Activated CD8-positive, alpha-beta T cell treated with anti-CD3 and anti-CD28 coated beads for 36 hours (primary cell): ENCODE measurements at places on chromosomes 6 and 20.

GRCh38 chr20:35443003-35443402 is 5.0 kb upstream of the GDF5 start:
- no peak for DNase-seq

GRCh38 chr6:112237066-112237465 is 17.3 kb downstream of the LAMA4 start:
- no peak for DNase-seq

GRCh38 chr20:18650224-18650623 is 62.4 kb downstream of the DTD1 start:
- DNase-seq: no peak

- DNase-seq: no peak
These were observed 745.7 kb downstream of the MAFB start for GRCh38 chr20:39943336-39943735.

DNA sequence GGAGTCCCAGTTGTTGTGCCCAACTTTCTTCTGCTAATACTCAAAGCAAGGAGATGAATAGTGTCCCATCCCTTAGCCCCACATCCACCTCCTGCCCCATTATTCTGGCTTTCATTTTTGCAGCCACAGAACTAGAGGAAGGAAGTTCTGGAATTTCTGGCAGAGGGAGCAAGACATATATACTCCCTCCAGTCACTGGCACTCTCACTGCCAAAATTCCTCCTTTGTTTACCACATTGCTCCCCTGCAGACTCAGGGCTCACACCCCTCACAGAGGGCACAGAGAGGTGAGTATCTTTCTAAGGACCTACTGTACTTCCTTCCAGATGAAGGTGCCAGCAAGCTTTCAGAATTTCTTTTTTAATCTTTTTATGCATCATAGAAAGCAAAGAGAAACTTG is 168.0 kb upstream of the ID4 start:
- DNase-seq: no peak

DNA sequence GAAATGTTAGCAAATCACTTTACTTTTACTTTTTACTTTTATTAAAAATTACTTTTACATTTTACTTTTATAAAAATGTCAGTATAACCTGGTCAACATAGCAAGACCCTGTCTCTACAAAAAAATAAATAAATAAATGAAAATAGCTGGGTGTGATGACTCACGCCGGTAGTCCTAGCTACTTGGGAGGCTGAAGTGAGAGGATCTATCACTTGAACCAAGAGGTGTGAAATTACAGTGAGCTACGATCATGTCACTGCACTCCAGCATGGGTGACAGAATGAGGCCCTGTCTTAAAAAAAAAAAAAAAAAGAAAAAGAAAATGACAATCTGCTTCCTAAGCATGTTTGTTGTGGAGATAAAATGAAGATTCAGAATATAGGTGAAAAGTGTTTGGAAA is 31.0 kb upstream of the FBXO30 start:
- no peak for DNase-seq

DNA sequence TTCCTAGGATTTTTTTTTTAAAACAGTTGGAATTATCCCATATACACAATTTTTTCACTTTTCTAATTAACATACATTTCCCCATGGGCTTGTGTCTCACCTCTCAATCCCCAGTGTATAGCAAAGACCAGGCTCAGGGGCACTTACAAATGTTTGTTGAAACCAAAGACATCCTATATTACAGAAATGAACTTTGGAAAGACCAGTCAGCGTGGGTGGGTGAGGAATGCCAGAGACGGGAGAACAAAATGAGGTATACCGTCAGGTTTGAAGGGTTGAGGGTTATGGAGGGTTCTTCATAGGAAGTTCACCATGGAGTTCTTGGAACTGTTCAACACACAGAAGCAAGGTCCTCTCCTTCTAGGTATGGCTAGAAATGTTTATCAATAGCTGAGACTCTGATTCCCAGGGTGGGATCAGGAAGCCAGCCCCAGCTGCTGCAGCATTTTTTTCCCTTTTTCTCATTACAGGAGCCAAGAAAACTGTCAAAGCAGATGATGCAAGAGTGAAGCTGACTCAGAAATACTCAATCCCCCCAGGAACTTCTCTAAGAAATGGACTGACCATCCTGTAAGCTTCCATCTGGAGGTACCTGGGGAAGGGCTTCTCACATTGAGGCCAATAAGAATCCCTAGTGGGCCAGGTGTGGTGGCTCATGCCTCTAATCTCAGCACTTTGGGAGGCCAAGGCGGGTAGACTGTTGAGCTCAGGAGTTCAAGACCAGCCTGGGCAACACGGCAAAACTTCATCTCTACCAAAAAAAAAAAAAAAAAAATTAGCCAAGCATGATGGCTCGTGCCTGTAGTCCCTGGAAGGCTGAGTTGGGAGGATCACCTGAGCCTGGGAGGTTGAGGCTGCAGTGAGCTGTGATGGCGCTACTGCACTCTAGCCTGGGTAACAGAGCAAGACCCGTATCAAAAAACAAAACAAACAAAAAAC is 15.9 kb upstream of the TBC1D20 start:
- no peak for DNase-seq

DNA sequence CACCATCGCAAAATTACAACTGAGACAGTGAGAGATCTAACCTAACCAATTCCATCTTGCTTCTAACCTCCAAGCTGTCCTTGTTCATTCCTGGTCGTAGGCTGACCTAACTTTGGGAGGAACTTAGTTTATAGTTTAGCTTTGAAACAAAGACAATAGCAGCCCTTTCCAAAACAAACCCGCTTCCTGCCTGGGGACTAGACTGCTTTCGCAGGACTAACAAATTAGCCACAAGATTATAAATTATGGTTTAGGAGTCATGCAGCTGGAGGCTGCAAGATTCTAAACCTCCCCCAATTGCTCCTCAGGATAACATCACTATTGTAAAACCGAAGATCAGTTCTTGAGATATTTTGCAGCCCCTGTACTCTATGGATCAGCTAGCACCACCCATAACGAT is 63.2 kb downstream of the TRIM27 start:
- DNase-seq: no peak

- no peak for DNase-seq
These were observed 63.6 kb downstream of the FOXF2 start for GRCh38 chr6:1453024-1453423.

- DNase-seq: no peak
These were observed 75.1 kb upstream of the QKI start for GRCh38 chr6:163339466-163339865.

DNA sequence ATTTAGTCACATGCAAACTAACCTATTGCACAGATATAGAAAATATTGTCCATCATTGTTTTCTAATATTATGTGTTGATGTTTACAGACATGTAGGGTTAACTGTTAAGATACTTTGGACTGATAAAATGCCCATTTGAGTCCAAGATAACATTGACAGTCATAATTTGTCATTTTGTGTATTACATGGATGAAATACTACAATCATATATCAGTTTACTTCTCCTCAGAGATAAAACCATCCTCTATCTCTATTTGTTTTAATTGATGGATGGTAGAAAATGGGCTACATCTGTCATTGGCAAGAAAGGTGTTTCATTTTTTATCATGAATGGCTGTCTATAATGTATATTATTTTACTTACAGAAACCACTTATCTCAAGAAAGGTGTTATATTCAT is 6.2 kb downstream of the EPHA7 start:
- no peak for DNase-seq

DNA sequence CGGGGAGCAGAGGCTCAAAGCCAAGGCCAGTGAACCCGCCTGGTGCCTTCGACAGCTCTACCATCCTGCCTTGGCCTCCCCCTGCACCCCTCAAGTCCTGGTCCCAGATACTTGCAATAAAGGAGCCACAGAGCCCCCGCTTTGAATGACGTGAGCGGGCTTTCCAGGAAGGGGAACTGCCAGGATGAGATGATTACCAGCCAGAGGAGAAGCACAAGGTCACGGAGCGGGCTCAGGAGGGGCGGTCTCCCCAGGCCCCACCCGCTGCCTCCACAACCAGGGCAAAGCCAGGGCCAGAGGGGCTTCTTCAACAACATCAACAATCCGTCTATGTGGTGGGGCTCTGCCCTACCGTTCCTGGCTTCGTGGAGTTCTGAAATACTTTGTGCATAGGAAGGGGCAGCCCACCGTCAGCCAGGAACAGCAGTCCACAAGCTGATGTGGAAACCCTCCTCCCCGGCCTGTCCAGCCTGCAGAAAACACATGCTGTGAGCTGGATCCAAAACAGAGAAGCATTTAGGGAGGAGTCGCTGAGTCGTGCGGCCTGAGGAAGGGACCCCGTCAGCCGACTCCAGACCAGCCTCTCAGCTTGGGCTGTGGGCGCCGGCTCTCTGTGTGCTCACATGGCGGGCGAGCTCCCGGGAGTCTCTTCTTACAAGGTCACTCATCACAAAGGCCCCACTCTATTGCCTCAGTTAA is 392.5 kb downstream of the CDH4 start:
- DNase-seq: no peak

DNA sequence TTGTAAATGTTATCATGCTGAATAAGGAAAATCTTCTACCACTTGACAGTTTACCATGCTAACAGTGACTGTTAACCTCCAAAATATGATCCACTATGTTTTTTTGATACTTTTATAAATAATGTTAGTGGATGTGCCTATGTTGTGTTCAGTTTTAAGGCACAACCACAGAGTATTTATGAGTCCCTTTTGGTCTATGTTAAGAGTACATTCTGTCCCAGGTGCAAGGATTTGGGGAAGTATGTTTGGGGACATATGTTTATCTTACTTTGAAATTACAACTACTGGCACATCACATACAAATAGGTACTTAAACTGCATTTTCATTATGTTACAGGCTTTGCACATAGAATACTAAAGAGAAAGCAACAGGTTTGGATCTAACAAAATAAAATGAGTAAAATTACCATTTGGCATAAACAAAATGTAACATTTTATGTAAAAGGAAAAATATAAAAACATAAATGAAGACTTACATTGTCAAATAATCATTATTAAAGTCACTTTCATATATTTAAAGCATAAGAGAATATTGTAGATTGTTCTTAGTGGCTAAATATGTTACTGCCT is 71.2 kb downstream of the SESN1 start:
- no peak for DNase-seq

DNA sequence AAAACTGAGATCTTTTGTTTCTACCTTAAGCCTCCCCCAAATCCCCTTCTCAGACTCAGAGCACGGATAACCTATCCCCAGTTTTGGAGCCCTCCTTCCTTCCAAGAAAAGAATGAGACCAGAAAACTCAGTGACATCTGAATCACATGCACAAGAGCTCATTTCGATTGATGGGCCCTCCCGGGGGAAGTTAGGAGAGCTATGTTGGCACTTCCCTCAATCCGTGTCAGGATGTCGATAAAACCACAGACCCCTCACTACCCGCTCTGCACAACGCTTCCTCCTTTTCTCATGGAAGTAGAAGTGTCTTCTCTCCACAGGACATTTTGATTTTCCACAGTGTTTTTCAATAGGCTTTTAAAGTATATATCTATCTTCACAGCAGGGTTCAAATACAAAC is 332.4 kb downstream of the HACE1 start:
- no peak for DNase-seq

GRCh38 chr20:31962761-31963160 is 5.2 kb upstream of the XKR7 start:
- DNase-seq: no peak

GRCh38 chr6:164152611-164153010 is 738.1 kb downstream of the QKI start:
- no peak for DNase-seq

- no peak for DNase-seq
These were observed 10.6 kb downstream of the TEAD3 start for GRCh38 chr6:35486005-35486925.

DNA sequence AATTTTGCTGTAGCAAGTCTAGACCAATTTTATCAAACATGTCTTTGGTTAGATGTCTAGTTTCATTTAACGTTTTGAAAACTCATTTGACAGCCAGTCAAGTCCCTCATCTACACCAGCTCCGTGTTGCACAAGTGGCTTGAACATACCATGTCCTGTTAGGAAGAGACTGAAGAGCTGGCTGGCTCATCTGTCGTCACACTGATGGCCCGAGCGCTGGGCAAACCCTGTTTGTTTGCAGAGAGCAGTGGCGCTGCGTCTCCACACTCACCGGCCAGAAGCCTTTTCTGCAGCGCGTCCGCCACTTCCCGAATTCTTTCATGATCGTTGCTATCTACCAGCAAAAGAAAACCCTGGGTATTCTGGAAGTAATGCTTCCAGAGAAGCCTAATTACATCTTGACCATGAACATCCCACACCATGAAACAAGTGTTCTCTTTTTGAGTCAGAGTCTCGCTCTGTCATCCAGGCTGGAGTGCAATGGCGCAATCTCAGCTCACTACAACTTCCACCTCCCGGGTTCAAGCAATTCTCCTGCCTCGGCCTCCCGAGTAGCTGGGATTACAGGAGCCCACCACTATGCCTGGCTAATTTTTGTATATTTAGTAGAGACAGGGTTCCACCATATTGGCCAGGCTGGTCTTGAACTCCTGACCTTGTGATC is 10.7 kb upstream of the TCFL5 start:
- DNase-seq: no peak

DNA sequence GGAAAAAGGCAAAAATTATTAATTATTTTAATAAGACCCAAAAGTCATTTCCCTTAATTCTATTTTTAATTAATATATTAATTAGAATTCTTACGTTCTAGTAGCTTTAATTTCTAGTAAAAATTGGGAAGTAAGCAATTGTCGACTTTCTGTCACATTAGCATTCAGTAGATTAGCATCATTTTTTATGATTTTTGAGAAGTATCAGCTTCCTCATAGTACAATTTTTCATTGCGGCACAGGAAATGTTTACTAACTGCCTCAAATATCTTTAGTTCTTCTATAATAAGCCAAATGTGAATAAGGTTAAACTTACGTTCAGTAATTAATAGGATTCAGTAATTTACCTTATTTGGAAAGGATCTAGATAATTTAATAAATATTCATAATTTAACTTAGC is 687.4 kb downstream of the EPM2A start:
- no peak for DNase-seq

DNA sequence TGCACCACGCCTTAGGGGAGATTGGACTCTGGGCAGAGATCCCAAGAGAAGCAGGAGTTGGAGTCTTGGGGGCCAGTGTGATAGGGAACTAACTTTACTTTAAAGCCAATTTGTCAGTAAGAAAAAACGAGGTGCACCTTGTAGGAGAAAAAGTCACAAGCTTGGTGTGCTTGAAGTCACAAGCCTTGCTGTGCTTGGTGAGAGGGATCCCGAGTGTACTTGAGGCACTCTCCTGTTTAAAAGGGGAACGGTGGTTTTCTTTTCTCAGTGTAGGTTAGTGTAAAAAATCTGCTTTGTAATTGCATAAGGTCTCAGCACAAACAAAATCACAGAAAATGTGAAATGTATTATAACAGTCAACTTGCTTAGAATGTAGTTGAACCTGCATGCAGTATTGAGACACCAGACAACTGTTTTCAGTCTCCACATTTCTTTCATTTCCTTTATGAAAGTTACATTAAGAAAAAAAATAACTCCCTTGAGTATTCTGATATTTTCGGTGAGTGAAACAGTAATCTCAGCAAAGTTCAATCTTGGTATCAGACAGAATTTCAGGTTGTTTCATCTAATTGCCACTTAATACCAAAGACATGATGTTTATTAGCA is 111.1 kb upstream of the DUSP22 start:
- DNase-seq: no peak
